ENCODE measurements at places on chromosomes 5 and 9. TPM values are rescaled to one million over a fixed set of nuclear protein-coding genes. Genes with fewer than 3 reads are reported as not detected.

The CDH9 gene
- not detected for total RNA-seq

The GFRA3 gene
- not detected for total RNA-seq

The HTR1A gene
- not detected for total RNA-seq

DNA sequence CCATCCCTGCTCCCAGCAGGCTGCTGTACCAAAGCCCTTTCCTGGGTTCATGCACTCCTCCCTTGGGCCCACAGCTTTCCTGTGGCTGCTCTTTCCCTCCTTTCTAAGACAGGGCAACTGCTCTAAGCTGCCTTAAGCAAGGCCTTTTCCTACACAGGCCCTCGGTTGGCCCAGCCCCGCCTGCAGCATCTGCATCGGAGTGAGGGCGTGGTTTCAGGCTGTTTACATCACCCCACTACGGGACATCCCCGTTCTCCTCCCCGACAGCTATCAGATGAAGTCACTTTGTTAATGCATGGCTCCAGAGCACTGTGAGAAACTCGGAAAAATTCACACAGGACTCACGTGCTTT lies 3.4 kb downstream of the DPH7 start:
- no peak for DNase-seq

DNA sequence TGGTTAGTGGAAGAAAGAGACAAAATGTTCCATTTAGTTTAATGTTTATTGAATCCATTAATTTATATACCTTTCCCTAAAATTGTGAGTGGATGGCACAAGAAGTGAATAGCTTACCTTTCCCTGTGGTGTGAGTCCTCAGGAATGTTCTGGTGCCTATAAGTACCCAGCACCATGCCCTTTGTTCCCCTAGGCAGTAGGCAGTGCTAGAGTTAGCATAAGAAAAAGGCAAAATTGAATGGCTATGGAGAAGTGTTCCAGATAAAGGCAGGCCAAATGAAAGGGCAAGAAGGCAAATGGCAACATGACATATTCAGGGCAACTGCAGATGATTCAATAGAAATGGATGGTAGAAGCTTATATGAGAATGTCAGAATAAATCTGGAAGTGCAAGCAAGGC lies 370.8 kb upstream of the PTGER4 start:
- DNase-seq = no peak

DNA sequence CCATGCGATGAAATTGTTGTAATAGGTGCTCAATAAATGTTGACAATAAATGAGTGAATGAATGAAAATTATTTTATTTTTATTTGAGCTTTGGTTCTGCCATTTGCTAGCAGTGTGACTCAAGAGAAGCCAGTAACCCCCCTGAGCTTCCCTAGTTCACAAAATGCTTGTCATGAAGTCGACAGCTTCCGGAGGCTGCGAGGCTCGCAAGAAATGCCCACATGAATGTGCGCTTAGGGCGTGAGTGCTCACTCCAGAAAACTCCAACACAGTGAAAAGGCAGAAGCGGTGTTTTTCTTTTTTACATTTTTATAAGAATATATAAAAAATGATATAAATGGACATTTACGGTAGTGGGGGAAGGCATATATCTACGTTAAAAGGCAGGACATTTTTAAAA lies 26.5 kb downstream of the CDKN2A start:
- no peak for DNase-seq
